ENCODE measurements at places on chromosomes 13 and 19.

DNA sequence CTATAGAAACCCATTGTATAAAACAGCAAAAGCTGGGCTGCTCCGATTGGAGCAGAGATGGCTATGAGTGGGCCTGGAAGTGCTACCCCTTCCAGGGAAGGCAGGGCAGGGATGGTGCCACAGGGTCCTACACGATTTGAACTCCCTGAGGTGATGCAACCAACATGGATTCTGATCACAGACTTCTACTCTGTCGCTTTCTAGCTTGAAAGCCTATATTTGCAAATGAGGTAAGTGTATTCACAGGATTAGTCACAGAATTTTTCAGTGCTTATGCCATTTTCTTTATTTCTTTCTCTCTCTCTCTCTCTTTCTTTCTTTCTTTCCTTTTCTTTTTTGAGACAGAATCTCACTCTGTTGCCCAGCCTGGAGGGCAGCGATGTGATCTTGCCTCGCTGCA, 179.0 kb downstream of the SPRY2 start:
- no peak for DNase-seq

DNA sequence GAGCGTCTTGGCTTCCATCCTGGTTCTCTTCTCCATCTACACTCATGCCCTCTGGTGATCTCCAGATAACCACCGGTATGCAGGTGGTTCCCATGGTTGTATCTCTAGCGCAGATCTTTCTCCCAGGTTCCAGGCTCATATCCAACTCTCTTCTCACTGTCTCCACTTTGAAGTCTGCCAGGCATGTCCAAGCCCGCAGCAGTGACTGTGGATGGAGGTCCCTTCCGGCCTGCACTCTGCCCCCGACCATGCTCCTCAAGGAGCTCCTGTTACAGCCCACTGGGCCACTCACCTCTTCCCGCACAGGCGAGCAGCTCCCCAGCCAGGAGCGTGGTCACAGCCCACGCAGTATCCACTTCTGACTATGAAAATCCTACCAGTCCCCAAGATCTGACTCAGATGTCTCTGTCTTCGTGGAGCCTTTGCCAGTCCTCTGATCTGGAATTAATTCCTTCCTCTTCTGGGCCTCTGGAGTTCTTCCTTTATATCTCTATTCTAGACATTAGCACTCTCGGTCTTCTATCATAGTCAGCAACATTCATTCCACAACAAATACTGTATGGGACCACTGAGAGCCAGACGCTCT, 100.2 kb downstream of the TEX26 start:
- DNase-seq, result no peak

DNA sequence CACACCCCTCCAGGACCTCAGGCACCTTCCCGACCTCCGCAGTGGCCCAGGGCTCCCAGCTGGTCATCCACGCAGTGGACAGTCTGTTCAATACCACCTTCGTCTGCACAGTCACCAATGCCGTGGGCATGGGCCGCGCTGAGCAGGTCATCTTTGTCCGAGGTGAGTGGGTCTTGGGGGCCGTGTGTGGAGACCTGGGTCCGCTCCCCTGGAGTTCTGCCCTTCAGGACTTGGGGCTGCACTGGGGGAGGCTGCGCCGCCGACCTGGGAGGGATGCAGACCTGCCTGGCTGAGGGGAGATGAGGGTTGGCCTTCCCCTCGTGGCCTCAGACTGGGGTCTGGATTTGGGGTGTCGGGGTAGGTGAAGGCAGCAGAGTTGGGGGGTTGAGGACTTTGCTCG, 16.7 kb upstream of the TOMM40 start:
- no peak for DNase-seq

GRCh38 chr13:102484329-102484728, 82.5 kb upstream of the FGF14 start:
- DNase-seq, result no peak

GRCh38 chr19:4266253-4267000, 12.6 kb upstream of the SHD start:
- DNase-seq, result no peak

DNA sequence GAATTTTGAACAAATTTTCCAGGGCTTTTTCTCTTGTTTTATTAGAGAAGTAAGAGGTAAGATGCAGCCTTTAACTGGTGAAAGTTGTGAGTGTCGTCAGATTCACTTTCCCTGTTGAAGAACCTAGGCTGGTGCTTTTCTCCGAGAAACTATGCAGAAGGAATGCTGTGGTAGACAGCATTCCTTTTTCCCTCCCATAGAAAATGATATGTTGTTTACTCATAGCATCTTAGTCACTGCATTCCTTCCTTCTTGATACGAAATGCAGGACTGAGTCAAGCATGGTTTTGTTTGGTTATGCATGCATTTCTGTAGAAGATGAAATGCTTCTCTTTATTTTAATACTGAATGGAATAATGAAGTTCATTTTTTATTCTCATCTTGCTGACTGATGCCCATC, 3.4 kb downstream of the ITGBL1 start:
- no peak for DNase-seq

GRCh38 chr19:6038634-6039405, 60.9 kb upstream of the RANBP3 start:
- peak; percentile 63 for DNase-seq

- no peak for DNase-seq
Observed at GRCh38 chr19:49823472-49823871, 5.4 kb downstream of the MED25 start.

DNA sequence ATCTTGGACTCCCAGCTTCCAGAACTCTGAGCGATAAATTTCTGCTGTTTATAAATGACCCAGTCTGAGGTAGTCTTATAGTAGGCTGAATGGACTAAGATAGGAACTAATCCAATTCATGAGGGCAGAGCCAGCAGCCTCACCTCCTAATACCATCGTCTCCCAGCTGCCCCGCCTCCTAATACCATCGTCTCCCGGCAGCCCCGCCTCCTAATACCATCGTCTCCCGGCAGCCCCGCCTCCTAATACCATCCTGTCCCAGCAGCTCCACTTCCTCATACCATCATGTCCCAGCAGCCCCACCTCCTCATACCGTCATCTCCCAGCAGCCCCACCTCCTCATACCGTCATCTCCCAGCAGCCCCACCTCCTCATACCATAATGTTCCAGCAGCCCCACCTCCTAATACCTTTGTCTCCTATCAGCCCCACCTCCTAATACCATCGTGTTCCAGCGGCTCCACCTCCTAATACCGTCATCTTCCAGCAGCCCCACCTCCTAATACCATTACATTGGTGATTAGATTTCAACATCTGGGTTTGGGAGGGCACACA, 2.4 kb upstream of the ARGLU1 start:
- DNase-seq, result peak; percentile 85

GRCh38 chr19:2341244-2341751, 12.8 kb downstream of the SPPL2B start:
- DNase-seq, result no peak

- no peak for DNase-seq
Observed at GRCh38 chr13:66700117-66700601, 530.0 kb downstream of the PCDH9 start.

- DNase-seq, result peak; percentile 61
Observed at GRCh38 chr19:46610851-46611770, 10.0 kb downstream of the CALM3 start.

- no peak for DNase-seq
Observed at GRCh38 chr13:51856998-51857397, 4.8 kb upstream of the CCDC70 start.

- no peak for DNase-seq
Observed at GRCh38 chr13:110662777-110663443, 43.0 kb downstream of the CARS2 start.

- DNase-seq, result no peak
Observed at GRCh38 chr13:110379905-110380341, 72.8 kb downstream of the COL4A2 start.

DNA sequence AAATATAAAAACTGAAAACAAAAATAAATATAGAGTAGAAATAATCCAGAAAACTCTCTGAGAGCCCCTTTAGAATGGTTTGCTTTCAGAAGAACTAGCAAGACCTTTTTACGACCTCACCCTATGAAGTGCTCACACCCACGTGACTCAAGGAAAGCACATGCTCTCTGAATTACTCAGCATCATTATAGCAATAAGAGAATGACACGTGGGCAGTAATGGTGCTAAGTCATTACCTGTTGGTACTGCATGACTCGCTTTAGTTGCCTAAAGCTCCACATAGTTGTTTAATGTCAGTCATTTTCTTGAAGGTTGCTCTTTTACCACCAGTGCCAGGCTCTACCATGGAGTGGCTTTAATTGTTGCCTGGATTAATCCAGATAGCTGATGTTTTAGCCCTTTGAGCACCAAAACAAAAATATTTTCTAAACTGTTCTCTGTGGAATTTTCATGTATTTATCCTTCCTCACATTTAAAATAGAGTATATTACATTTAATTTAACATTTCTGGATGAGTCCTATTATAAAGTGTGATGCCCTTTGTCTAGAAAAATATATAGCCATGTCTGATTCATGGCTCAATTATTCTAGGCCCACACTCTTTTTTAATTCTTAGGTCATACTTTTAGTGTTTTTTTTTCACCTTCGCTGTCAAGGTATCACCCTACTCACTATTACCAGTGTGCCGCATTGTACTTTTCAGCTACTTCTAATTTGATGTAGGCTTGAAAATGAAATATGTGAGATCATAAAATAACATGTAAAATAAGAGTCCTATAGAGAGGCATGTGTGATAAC, 56.8 kb downstream of the THSD1 start:
- DNase-seq, result peak; percentile 48

GRCh38 chr19:49585023-49585422, 3.9 kb downstream of the PRRG2 start:
- DNase-seq, result no peak

DNA sequence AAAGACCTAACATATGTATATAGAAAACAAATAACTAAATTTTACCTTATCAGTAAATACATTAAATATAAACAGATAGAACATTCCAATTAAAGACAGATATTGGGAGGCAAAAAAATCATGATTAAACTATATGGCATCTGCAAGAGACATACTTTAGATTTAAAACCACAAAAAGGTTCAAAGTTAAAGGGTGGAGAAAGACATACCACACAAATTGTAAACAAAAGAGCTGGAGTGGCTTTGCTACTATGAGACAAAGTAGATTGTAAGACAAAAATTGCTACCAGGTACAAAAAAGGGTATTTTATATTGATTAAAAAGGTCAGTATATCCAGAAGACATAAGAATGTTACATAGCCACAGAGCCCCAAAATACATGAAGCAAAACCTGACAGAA, 200.2 kb downstream of the KCNRG start:
- DNase-seq, result no peak

DNA sequence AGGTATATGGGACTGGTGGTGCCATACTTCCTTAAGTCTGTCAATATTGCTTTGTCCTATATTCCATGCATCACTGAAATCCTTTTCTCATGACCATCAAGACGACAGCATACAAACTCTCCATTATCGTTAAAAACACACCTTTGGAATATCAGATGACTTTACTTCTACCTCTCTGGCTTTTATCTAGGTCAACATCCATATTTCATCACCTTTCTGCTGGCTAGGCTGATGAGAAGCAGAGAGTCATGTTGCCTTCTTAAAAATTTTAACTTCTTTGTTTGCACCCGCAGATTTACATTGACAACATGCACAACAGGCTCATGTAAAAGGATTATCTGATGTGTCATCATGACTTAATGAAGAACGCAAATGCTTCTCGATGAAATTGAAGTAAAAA, 771.4 kb downstream of the OLFM4 start:
- DNase-seq, result no peak

DNA sequence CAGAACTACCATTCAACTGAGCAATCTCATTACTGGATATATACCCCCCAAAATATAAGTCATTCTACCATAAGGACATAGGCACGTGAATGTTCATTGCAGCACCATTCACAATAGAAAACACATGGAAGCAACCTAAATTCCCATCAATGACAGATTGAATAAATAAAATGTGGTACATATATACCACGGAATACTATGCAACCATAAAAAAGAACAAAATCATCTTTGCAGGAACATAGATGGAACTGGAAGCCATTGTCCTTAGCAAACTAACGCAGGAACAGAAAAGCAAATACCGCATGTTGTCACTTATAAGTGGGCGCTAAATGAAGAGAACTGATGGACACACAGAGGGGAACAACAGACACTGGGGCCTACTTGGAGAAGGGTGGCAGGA, 14.1 kb downstream of the RNF113B start:
- DNase-seq, result no peak

GRCh38 chr19:9883231-9883758, 48.2 kb downstream of the PIN1 start:
- no peak for DNase-seq

DNA sequence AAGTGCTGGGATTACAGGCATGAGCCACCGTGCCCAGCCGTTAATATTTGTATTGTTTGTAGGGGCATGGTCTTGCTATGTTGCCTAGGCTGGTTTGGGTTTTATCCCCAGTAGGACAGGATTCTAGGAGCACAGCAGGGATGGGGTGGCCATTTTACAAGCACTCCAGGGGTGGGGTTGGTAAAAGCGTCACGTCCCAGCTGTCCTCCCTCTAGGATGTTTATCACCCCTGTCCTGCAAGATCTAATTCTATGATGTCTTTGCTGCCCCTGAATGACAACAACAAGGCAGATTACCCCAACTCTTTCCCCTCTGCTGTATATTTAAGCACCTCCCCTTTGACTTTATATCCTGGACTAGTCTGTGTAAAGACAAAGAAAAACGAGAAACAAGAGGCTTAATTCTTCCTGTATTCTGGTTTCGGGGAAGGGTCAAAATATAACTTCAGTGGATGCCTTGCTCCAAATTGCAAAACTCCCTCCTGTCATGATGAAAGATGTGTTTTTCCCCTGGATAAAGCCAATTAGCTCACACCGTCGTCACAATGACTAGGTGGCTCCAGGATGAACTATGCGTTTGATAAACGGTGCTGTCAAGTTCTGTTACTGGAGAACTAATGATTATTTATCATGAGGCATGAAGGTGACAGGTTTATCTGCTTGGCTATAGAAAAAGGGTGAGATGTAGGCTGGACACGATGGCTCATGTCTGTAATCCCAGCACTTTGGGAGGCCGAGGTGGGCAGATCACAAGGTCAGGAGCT, 27.8 kb upstream of the OR1M1 start:
- DNase-seq, result no peak

DNA sequence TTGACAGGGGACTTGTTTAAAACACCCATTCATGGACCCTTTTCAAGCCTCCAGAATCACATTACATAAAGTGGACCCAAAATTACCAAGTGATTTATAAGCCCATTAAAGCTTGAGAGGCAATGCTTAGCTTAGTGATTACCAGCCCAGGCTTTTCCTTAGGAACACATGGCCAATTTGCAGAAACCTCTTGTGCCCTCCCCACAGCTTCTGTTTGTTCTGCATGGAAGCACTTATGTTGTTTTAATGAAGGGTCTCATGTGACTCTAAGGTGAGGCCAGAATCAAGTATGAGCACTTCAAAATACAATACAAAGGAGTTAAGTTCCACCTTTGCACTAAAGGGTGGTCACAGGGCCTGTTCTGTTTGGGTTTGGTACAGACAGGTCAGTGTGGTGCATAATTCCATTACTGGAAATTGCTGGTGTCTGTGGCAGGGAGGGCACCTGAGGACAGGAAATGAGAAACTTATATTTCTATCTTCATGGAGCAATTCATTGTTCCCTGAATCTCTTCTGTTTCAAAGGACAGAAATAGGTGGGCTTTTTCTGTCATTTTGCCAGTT, 15.3 kb downstream of the ZNF486 start:
- DNase-seq, result no peak

- DNase-seq, result no peak
Observed at GRCh38 chr19:42068756-42069571, 1.0 kb downstream of the GRIK5 start.

Measured in activated naive CD4-positive, alpha-beta T cell treated with anti-CD3 and anti-CD28 coated beads for 36 hours (primary cell).